ENCODE measurements at places on chromosomes 5 and 9.

GRCh38 chr9:127651697-127652610 is 39.9 kb downstream of the STXBP1 start:
- DNase-seq, result no peak

DNA sequence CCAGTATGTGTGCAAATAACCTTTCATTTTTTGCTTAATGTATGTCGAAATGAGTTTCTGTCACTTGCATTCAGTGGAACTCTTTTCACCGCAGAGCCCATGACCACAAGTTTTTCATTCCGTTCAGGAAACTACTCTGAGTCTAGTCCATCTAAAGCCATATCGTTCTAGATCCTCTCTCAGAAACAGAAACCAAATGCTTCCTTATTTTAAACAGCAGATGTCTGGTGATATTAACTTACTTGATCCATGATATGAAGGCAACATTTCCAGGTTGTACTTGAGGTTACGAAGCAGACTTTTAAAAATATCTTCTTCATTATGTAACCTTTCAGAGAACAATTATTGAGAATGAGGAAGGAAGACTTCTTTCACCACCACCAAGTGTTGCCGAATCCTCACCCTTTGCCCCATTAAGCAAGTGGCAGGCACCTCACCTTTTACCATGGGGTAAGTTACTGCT is 72.4 kb upstream of the GNAQ start:
- DNase-seq, result peak; percentile 99

DNA sequence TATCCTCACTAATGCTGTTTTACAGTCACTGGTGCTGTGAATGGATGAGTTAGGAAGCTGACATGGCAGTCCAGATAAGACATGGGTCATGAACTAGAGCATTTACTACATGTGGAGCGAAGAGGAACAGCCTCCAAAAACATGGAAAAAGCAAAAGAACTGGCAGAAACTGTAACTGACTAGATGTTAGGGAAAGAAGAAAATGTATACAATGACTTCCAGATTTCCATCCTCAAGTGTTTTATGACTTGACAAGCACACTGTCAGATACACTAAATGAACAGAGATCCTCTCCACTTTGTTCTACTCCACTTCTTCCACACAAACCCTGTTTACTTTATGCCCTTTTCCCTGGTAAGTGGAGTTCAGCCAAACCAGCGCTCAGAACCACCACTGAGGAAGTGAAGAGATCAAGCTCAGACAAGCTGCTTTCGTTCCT is 11.5 kb downstream of the HMGCS1 start:
- DNase-seq, result no peak

DNA sequence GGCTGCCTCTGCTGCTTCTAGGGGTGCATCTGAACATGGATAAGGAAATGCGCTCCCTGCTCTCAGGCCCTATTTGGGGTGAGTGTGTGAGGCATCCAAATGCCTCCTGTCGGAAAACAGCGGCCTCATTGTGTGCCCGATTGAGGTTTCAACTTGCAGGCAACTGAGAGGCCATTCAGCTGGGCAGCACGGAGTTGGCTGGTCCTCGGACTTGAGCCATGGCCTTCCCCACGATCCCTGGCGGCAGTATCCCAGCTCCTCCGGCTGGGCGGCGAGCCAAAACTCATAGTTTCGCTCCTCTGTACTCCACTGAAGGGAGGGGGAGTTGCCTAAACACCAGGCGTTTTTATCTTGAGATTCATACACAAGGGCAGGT is 597.3 kb upstream of the SGCD start:
- no peak for DNase-seq

- no peak for DNase-seq
Observed at GRCh38 chr5:78367318-78367991, 7.0 kb downstream of the SCAMP1 start.

GRCh38 chr9:86486891-86487837 is 133.0 kb upstream of the TUT7 start:
- DNase-seq, result no peak

- no peak for DNase-seq
Observed at GRCh38 chr9:18796696-18797270, 236.2 kb downstream of the SAXO1 start.
